Stomach (tissue), 19 donors: ENCODE measurements at places on chromosomes 5 and 9. TPM values are rescaled to one million over a fixed set of nuclear protein-coding genes. Genes with fewer than 3 reads are reported as not detected.

- no peak for DNase-seq
These were observed 43.3 kb downstream of the MCTP1 start for GRCh38 chr5:95241635-95242034.

The PRDM9 gene
- total RNA-seq: not detected

DNA sequence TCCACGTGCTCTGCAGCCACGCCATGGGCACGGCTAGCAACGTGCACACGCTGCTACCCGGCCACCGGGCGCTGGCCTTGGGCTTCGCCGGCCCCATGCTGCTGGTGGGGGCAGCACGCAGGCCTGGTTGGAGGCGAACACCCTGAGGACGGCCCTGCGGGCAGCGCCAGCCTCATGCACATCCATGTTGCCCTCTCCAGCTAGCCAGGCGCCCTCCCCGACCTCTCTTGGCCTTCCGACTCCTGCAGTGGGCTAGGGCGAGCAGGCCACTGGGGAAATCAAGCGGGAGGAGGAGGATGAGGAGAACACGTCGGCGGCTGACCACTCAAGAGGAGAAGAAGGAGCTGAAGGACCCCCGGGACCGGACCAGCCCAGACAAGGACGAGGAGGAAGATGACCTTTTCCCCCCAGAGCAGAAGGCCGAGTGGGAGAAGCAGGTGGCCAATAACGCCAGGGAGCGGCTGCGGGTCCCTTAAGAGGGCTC, 73.3 kb downstream of the INSL6 start:
- no peak for DNase-seq

DNA sequence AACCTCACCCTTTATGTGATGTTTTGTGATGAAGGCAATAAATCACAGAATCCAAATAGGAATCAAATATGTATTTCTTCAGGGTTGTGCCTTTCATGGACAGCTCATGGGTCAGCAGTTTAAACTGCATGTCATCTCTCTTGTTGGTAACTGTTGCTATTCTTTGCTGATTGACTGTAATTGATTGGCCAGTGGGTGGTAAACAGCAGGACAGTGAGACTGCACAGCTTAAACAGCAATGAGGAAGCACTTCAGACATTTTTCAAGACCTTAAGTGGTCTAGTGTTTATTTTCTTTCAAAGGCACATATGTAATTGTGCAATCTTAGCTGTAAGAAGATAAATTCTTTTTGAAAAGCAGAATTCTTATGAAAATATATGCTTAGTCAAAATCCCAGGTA, 260.5 kb downstream of the COX7C start:
- DNase-seq: no peak

The C9orf50 gene
- not detected for total RNA-seq

- no peak for DNase-seq
These were observed 42.7 kb downstream of the NSD1 start for GRCh38 chr5:177176175-177176711.

The ADGRD2 gene
- total RNA-seq: not detected

The FAM169A gene
- total RNA-seq: 2.5 TPM

The ADAMTSL1 gene
- 40.6 TPM for total RNA-seq

DNA sequence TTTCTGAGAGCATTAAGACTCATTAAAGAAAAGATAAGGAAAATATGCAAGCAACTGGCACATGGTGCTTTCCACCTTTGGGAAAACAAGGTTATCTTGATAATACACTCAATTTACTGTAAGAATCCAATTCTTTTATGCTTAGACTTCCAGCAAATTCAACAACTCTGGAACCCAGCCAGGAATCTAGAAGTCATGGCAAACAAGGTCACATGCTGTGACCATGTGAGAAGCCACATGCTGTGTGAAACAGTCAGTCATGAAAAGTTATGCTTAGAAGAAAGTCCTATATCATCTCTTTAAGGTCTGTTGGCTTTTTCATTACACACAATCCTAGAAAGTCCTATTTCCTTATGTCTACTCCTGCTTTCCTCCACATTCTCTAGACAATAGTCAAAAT, 581.8 kb upstream of the C9orf72 start:
- no peak for DNase-seq

DNA sequence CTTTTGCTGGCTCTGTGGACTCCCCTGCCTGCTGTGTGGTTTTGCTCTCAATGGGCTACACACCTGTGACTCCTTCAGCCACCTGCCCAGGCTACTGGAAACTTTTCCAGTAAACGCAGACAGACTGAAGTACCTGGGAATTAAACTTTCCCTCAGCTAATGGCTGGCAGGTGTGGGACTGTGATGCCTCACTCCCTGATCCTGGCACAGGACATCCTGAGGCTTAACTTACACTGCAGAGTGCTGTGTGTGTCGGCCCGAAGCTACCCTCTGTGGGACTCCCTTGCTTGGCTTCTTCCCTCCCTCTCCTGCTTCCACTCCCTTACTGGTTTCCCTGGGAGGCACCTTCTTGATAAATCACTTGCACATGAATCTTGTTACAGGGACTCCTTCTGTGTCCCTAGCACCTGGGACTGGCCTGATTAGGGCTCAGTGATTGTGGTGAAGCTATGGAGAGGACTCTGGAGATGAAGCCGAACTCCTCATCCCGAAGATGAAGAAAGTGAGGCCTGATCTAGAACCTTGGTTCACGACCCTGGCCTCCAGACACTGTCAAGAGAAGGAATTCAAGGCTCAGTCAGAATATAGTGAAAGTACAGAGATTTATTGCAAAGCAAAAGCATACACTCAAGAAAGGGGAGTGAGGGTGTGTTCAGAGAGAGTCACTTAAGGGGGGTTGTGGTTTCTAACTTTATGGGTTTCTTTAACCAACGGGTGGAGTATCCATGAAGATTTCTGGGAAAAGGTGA, 113.4 kb upstream of the ALDH1B1 start:
- no peak for DNase-seq
